ENCODE measurements at places on chromosomes 1 and 21.
A peak's percentile ranks its signal among the peaks of the same experiment; 100 is the strongest.

DNA sequence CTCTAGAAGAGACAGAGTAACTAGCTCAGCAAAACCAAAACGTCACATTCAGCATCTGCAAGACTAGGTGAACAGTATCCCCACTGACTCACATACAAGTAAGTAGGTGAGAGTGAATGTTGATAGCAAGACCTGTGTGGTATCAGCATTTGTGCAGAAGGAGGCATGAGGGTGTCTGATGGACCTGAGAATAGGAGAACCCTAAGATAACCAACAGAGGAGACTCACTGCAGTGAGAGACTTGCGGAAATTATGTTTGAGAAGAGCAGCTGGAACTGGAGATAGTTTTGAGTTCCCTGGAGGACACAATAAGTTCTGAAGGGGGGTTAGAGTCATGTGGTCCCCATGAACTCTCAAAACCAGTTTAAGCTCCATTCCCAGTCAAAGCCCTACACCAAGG is 59.1 kb downstream of the DYRK1A start:
- no peak for DNase-seq

DNA sequence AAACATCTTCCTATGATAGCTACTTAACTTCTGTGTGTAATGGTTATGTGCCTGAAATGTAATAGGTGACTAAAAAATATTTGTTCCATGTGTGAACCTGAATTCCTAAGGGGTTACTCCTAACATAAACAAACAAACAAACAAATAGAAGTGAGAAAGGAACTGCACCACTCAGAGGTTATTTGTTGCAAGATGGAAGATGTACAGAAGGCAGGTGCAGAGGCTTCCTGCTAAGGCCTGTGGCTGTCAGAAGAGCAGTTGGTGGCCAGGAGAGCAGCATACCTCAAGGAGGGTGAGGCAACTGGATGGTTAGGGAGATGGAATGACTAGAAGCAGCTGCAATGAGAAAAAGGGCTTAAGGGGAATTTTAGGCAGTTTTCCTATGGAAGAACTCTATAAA is 940.6 kb downstream of the TTLL7 start:
- no peak for DNase-seq

- DNase-seq = no peak
Observed at GRCh38 chr1:65264197-65264929, 45.0 kb upstream of the DNAJC6 start.

DNA sequence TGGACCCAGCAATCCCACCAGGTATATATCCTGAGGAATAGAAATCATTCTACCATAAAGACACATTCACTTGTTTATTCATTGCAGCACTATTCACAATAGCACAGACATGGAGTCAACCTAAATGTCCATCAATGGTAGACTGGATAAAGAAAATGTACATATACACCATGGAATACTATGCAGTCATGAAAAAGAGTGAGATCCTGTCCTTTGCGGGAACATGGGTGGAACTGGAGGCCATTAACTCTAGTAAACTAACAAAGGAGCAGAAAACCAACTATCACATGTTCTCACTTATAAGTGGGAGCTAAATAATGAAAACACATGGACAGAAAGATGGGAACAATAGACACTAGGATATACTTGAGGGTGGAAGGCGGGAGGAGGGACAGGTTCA is 36.1 kb upstream of the PRKACB start:
- DNase-seq = no peak

GRCh38 chr1:221418346-221418745 is 323.5 kb downstream of the DUSP10 start:
- no peak for DNase-seq

GRCh38 chr21:31211836-31212235 is 132.2 kb downstream of the TIAM1 start:
- DNase-seq = no peak

DNA sequence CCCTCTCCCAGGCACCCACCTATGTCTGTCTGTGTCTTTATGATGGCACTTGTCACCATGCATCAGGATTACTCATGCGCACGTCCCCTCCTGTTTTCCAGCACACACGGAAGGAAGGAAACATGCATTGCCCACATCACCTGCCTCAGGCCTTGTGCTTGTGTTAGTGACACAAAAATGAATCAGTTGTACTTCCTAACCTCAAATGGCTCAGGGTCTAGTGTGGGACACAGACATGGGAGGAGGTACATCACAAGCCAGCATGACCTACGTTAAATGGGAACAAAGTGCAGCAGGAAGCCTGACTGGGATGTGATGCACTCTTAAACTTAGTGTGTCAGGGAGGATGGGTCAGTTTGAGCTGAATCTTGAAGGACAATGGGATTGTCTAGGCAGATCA is 126.7 kb downstream of the TRABD2B start:
- no peak for DNase-seq

GRCh38 chr1:152486400-152487006 is 24.1 kb upstream of the LCE5A start:
- DNase-seq = no peak

- DNase-seq = no peak
Observed at GRCh38 chr1:204264805-204265204, 51.0 kb upstream of the GOLT1A start.

GRCh38 chr1:224783006-224783651 is 146.3 kb upstream of the DNAH14 start:
- DNase-seq = no peak

GRCh38 chr1:56676571-56677035 is 31.5 kb downstream of the PRKAA2 start:
- no peak for DNase-seq

DNA sequence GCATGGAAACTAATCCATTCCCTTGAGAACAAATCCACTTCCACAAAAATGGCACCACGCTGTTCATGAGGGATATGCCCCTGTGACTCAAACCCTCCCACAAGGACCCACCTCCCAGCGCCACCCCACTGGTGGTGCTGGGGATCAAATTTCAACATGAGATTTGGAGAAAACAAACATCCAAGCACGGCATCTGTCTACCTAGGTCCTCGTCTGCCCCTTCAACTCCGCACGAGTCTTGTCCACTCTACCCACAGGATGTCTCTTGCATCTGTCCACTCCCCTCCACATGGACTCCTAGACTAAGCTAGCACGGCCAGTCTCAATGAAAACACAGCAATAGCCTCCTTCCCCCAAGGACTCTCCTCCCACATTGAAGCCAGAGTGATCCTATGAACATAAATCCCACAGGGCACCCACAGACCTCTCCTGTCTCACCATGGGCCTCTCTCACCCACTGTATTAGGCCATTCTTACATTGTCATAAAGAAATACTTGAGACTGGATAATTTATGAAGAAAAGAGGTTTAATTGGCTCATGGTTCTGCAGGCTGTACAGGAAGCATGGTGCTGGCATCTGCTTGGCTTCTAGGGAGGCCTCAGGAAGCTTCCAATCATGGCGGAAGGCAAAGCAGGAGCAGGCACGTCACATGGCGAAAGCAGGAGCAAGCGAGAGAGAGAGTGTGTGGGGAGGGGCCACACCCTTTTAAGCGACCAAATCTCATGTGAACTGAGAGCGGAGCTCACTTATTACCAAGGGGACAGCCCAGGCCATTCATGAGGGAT is 101.4 kb downstream of the TOMM20 start:
- no peak for DNase-seq

- DNase-seq = no peak
Observed at GRCh38 chr1:56553046-56553445, 26.3 kb downstream of the PLPP3 start.

DNA sequence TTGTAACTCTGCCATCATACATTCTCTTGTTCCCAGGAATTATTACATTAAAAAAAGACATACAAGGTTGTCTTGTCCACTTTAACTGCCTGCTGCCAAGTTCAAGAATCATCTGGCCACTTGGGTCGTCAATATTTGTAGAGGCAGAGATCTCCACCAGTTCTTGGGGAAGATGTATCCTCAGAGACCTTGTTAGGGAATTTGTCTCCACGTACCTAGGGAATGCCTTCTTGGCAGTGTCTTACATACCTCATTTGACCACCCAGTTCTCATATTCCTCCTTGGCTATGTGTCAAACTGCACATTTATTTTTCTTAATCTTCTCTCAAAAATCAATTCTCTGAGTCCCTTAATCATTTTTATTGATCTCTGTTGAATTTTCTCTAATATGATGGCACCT is 266.0 kb downstream of the SPATA17 start:
- no peak for DNase-seq

DNA sequence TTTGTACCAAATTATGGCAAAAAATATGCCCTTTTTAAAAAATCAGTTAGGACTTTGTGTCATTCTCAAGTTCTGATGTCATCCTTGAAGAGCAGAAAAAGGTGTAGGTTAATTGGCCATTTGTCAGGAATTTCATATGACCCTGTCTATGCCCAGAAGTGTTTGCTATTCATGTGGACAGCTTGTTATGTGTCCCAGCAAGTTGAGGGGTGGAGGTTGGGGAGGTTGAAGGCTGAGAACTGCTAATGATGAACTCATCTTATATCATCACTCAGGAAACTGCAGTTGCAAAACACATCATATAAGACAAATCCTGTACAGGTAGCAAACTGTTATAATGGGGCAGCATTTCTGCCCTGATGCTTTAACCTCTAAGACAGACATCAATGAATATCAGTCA is 106.5 kb downstream of the PHTF1 start:
- no peak for DNase-seq

DNA sequence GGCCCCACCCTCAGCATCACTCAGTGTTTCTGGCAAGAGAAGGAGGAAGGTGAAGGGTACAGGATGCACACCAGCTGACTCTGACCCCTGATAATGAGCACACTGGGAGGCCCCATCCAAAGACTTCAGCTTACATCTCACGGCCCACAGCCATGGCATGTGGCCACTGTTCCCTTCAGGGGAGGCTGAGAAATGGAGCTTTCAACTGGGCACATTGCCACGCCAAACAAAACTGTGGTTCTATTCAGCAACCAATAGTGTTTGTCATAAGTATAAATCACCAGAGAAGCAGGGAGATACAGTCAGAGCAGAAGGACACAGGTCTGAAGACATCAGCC is 12.7 kb upstream of the TRAF3IP3 start:
- DNase-seq = no peak

DNA sequence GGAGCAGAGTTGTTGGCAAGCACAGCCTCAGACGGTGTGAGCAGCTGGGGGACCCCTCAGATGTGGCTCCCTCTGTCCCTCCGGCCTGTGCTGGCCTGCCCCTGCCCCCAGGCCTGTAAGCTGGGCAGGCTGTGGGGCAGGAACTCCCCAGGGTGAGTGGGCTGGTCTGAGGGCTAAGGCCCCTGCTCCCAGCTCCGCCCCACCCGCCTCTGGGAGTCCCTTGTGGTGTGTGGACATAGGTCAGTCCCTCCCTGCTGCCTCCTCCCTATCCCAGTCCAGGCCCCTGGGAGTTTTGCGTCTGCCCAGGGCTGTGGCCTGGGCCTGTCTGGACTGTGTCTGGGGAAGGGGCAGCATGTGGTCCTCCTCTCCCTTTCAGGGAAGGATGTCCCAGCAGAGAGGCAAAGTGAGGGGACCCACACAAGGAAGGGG is 3.6 kb upstream of the VWA1 start:
- DNase-seq = no peak

- DNase-seq = no peak
Observed at GRCh38 chr21:37458669-37459276, 92.2 kb downstream of the DYRK1A start.

GRCh38 chr1:222275729-222276465 is 272.0 kb downstream of the HHIPL2 start:
- DNase-seq = no peak

DNA sequence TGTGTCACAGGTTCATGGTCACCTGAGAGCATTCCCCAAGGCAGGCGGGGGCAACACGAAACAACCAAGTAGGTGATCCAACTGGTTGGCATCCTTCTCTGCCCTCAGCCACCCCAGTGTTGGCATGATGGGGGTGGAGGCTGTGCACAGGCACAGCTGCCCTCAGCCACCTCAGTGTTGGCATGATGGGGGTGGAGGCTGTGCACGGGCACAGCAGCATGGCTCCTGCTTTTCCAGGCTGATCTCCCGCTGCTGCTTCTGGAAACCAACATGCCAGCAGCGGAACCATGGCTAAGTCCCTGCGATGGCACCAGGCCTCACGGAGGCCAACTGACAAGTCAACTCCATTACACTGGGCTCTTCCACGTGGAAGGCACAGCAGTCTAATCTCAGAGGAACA is 447.8 kb downstream of the PTPRU start:
- DNase-seq = no peak

- DNase-seq = no peak
Observed at GRCh38 chr1:192797143-192797542, 11.7 kb upstream of the RGS2 start.

GRCh38 chr1:87131809-87132283 is 196.8 kb upstream of the LMO4 start:
- peak; percentile 63 for DNase-seq

DNA sequence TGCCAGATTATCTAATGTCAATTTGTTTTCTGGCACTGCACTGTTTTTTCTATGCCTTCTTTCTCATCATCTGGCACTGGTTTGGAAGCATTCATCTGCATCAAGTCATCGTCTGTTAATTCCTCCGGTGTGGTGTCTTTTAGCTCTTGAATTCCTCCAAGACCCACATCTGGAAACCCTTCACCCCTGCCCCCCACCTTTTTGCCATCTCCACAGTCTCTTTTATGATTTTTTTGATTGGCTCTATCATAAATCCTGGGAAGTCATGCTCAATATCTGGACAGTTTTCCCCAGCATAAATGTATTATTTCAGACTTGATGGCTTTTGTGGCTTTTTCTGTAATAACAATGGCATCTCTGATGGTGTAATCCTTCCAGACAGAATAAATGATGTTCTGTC is 10.4 kb upstream of the KCNK1 start:
- no peak for DNase-seq

DNA sequence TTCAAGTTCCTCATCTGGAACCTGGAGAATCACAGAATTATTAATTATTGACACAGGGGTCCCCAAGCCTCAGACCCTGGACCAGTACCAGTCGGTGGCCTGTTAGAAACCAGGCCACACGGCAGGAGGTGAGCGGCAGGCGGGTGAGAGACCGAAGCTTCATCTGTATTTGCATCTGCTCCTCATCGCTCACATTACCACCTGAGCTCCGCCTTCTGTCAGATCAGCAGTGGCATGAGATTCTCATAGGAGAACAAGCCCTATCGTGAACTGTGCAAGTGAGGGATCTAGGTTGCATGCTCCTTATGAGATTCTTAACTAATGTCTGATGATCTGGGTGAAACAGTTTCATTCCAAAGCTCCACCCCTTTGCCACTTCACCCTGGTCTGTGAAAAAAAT is 125.9 kb downstream of the C1orf21 start:
- DNase-seq = no peak

DNA sequence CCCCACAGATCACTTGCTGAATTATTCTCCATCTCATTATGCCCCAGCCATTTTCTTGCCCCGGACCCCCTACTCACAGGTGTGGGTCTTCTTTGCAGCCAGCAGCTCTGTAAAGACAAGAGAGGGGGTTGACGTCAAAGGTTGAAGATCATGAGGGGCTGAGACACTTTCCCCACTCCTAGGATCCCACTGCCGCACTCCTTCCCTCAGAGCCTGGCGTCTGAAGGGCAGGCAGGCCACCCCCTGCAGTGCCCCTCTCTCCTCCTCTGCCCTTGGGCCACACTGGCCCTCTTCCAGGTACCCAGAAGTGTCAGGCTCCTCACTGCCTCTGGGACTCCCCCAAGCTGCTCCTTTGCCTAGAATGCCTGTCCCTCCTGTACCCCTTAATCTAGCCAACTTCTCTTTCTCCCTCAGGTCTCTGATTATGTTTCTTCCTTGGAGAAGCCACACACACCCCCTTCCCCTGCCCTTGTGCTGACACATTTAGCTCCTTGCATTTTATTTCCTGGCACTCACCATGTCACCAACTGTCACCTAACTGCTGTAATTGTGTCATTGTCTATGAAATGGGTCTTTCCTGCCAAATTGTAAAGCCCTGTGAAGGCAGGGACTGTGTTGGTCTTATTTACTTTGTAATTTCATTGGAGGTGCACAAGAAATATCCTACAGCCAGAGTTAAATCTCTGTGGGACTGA is 2.1 kb downstream of the RORC start:
- no peak for DNase-seq

All from CD4-positive, alpha-beta T cell treated with Interleukin-6 at 100 ng/mL for 8 hours (primary cell).